ENCODE measurements at places on chromosomes 3 and 15.

DNA sequence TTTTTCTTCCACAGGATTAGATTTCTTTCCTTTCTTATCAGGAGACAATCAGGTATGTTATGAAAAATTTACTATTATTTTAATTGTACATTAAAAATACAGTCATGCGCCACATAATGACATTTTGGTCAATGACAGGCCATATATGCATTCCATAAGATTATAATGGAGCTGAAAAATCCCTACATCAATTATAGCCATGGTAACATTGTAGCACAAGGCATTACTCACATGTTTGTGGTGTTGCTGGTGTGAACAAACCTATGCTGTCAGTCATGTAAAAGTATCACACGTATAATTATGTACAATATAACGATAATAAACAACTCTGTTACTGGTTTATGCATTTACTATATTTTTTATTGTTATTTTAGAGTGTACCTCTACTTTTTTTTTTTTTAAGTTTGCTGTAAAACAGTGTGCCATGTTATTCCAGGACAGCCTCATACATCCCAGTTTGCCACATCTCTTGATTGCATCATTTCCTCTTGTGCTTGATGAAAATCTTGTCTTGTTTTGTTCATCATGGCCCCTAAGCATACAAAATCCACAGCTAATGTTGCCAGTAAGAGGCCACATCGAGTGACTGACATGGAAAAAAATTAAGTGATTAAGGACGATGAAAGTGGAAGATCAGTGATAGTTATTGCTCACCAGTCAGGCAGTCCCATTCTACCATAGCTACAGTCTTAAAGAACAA, 21.4 kb downstream of the CALML4 start:
- DNase-seq: no peak

- no peak for DNase-seq
Observed at GRCh38 chr3:128849911-128850455, 29.4 kb upstream of the ACAD9 start.

DNA sequence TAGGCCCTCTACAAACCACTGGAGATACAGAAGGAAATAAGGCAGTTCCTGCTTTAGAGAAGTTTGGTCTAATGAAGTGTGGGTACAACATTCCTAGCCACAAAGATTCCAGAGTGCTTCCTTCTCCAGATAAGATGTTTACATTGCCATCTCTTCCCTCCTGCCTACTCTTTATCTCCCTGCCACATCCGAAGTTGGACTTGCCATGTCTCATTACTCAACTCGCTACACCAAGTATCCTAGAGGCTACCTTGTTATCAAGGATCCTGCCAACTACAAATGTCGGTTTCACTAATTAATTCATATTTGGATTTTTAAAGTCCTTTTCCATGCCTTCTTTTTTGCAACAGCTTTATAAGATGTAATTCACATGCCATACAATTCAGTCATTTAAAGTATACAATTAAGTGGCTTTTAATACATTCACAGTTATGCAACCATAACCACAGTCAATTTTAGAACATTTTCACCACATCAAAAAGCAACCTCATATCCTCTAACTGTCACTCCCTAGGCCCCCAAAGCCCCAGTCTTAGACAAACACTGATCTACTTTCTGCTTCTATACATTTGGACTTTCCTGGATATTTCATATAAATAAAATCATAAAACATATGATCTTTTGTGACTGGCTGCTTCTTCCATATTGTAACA, 53.7 kb upstream of the CSTA start:
- no peak for DNase-seq

GRCh38 chr15:87610366-87610765, 646.2 kb downstream of the NTRK3 start:
- no peak for DNase-seq

- DNase-seq: no peak
Observed at GRCh38 chr3:50588759-50589433, 19.6 kb downstream of the HEMK1 start.

DNA sequence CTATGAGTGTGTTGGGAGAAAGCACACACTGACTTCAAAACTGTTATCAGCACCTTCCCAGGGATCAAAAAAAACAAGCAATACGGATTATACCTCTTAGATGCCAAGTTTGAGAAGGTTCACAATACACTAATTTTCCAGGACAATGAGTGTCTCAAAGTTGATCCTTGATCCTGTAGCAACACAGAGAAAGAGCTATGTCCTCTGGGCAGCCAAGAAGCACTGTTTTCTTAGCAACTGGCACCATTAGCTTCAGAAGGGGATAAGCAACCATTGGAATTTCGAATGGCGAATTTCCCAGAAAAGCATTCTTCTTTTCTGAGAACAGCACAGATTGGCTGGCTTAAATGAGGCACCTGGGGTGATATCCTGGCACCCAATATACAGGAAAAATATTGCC, 270.3 kb upstream of the RORA start:
- no peak for DNase-seq

DNA sequence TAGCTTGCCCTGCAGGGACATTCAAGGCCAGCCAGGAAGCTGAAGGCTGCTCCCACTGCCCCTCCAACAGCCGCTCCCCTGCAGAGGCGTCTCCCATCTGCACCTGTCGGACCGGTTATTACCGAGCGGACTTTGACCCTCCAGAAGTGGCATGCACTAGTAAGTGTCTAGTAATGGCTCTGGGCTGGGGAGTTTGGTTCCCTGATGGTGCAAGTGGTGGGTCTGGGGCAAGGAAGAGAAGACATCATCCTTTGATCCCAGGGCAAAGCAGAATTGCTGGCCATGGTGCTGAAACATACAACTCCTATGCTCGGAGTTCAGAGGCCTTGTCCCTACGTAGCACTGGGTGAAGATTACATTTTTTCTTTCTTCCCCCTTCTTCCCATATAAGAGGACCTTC, 311.4 kb downstream of the EPHB1 start:
- DNase-seq: no peak

GRCh38 chr3:117926819-117927218, 1107.8 kb downstream of the IGSF11 start:
- no peak for DNase-seq

DNA sequence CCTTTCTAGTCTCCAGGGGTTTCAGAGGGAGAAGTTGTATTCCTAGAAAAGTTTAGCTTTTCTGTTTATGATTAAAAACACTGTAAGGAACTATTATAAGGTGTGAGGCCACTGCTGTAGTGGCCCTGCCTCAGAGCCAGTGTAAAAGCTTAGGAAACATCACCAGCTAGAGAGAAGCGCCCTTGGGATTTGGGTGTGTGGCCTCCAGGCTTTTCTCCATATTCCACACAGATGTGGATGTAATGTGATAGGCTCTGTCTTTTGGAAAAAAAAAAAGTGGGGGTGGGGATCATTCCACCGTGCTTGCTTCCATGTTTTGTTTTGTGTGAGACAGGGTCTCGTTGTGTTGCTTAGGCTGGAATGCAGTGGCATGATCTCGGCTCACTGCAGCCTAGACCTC, 13.9 kb downstream of the SEC61A1 start:
- no peak for DNase-seq

GRCh38 chr3:62329971-62330370, 43.4 kb downstream of the FEZF2 start:
- no peak for DNase-seq

DNA sequence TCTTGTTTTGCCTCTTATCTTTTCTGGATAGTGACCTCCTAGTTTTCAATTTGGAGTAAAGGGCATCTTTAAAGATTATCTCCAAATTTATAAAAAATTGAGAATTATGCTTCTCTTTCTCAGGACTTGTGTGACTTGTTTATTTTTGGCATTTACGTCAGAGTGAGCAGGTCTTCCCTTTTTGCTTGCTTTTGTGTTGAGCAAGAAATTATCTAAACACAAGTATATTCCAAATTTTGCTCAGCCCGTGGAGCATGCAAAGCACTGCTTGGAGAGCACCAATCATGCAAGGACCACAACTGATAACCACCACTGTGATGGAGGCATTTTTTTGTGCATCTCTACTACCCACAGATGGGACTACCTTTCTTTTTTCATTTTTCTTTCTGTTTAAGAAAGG, 7.1 kb downstream of the SLC25A26 start:
- no peak for DNase-seq

DNA sequence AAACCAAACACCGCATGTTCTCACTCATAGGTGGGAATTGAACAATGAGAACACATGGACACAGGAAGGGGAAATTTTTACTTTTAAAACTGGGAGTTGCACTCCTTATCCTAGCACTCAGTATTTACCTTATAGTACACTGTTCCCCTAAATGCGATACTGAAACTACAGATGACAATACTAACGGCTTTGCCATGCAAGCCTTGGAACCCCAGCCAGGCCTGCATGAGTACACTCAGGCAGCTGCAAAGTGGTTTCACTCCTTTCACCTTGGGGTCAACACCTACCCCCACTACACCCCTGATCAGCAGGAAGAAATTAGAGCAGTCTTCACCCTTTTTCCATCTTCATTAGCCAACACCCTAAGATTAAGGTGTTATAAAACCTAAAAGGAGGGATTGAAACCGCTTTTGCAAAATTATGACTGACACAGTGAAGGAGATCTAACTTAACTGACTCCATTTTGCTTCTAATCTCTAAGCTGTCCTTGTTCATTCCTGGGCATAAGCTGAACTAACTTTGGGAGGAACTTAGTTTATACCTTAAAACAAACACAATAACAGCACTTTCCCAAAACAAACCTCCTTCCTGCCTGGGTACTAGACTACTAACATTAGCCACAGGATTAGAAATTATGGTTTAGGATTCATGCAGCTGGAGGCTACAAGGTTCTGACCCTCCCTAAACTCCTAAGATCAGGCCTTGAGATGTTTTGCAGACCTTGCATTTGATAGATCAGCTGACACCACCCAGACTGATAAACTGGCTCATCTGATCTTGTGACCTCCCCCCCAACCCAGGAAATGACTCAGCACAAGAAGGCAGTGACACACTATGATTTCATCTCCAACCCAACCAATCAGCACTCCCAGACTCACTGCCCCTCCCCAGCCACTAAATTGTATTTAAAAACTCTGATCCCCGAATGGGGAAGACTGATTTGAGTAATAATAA, 452.1 kb upstream of the PPP2R3A start:
- no peak for DNase-seq

- no peak for DNase-seq
Observed at GRCh38 chr15:98763179-98763578, 114.8 kb downstream of the IGF1R start.

DNA sequence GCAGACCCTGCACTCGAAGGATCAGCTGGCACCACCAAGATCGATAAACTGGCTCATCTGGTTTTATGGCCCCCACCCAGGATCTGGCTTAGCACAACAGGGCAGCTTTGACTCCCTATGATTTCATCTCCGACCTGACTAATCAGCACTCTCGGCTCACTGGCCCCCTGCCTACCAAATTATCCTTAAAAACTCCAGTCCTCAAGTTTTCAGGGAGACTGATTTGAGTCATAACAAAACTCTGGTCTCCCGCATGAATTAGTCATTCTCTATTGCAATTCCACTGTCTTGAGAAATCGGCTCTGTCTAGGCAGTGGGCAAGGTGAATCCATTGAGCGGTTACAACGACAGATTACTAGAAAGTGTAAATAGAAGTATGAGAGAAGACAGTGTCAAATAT, 521.9 kb upstream of the RGMA start:
- DNase-seq: no peak

GRCh38 chr3:123909785-123910184, 25.7 kb upstream of the MYLK start:
- DNase-seq: no peak

DNA sequence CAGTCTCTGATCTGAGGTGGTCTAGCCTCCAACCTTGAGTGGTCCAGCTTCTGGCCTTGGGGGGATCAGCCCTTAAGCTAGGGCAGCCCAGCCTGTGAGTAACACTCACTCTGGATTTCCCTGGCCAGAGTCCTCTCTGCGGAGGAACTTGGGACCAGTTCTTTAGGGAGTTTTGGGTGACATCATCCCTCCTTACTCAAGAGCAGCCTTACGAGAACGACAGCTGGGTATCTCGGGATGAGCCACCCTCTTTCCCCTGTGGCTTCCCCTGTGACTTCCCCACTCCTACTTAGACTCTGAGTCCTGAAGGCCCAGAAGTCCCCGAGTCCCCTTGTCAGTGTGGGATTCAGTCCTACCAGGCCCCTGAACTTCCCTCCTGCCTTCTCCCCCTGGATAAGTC, 10.2 kb upstream of the PLXND1 start:
- no peak for DNase-seq

DNA sequence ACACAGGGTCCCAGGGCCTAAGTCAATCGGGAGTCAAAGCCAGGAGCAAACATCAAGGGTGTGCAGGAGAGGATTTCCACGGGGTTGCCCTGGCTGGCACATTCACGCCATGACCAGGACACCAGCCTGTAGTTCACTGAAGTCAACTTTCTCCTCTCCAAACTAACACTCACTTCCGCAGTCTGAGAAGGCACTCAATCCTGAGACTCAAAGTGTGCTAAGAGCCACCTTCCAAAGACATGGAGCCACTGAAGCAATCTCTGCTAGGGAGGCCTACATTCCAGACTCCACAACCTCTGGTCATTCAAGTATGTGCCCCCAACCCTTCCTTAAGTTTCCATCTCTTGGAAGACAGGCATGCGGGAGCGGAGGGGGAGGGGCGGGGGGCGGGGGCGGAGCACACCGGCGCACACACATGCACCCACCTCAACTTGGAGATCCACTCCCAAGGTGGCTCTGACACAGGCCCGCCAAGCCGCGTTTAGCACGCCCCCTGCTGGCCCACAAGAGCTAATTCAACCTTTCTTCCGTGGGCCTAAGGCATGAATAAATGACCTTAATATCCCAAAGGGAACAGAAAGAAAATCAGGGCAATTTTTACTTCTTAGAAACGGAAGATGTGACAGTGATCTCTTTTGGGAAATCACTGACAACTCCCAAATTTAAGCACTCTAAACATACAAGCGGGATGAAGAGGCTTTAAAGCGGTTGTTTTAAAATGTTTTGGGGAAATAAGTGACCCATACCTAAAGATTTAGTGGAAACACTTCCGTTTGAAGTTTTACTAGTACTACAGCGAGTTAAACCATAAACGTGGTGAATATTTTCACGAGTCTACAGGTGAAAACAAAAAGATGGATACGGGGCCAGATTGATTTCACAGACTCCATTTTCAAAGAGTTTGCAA, 162.5 kb upstream of the CHRNA7 start:
- DNase-seq: no peak

DNA sequence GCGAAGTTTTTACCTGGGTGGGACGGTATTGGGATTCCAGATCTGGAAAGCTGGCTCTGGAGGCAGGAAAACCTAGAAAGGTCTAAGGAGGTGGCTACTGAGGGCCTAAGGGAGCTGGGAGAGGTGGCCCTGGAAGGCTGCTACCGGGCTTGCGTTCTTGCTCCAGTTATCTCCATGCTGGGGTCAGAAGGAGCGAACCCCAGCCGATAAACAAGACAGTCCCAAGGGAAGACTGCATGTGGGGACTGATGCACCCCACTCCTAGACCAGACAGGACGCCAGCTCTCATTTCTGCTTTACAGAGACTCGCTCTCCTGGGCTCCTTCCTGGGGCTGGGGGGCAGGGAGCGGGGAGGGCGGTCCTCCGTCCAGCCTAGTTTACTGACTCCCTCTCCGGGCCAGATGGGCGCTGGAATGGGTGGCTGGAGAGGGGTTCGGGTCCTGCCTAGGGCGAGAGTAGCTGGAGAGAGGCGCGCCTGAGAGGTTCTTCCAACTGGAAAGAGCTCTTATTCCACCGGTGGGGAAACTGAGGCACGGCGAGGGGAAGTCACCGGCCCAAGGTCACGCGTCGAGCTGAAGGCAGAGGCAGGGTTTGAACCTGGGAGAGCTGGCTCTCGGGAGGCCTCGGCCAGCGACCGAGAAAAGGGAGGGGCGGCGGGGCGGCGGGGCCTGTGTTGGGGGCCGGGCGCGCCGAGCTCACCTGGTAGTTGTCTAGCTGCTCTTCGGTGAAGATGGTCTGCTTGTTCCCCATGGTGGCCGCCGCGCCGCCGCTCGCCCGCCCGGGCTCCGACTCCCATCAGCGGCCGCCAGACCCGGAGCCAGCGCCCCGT, 565 bp downstream of the CIB2 start:
- peak; percentile 16 for DNase-seq
